ENCODE measurements at places on chromosomes 3 and 15. TPM values are rescaled to one million over a fixed set of nuclear protein-coding genes. Genes with fewer than 3 reads are reported as not detected.

- no peak for DNase-seq
These were observed 139.6 kb downstream of the RBPMS2 start for GRCh38 chr15:64635499-64636495.

GRCh38 chr15:22968366-22968765 lies 11.8 kb downstream of the CYFIP1 start:
- no peak for DNase-seq

HDC gene
- polyA plus RNA-seq, result 0.48 TPM

- DNase-seq, result no peak
These were observed 376.5 kb downstream of the MECOM start for GRCh38 chr3:169286992-169287391.

- DNase-seq, result no peak
These were observed 32.5 kb downstream of the WNT5A start for GRCh38 chr3:55454611-55455010.

GRCh38 chr3:12708584-12709192 lies 44.8 kb upstream of the RAF1 start:
- no peak for DNase-seq

- DNase-seq, result no peak
These were observed 66.3 kb downstream of the STRIT1 start for GRCh38 chr3:155227141-155227540.

- no peak for DNase-seq
These were observed 40.5 kb downstream of the NGRN start for GRCh38 chr15:90305932-90306331.

- no peak for DNase-seq
These were observed 32.4 kb upstream of the SAMMSON start for GRCh38 chr3:69967156-69967555.

- no peak for DNase-seq
These were observed 186.7 kb downstream of the UACA start for GRCh38 chr15:70576696-70577095.

THAP10 gene
- 11.3 TPM for polyA plus RNA-seq

GRCh38 chr3:42402394-42403096 lies 7.9 kb downstream of the LYZL4 start:
- no peak for DNase-seq

DPPA2 gene
- polyA plus RNA-seq, result 0.89 TPM

DNA sequence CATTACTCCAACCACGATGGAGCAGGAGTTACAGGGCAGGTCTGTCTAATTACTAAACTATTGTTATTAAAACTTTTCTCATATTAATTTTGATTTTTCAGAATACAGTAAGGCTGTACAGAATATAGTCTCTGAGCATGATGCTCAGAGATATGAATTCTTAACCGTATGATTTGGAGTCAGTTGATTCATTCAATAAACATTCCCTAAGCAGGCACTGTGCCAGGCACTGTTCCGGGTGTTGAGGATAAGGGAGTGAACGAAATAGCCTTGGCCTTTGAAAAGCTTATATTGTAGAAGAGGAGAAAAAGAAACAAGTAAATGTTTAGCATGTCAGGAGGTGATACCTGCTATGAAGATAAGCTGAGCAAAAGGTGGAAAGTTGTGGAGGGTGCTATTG lies 187.3 kb downstream of the KCNAB1 start:
- no peak for DNase-seq

ZBTB47 gene
- 15.4 TPM for polyA plus RNA-seq

LINS1 gene
- 26.0 TPM for polyA plus RNA-seq

- no peak for DNase-seq
These were observed 40.4 kb downstream of the LYSMD4 start for GRCh38 chr15:99692825-99693224.

TMCO5A gene
- polyA plus RNA-seq, result not detected

DNA sequence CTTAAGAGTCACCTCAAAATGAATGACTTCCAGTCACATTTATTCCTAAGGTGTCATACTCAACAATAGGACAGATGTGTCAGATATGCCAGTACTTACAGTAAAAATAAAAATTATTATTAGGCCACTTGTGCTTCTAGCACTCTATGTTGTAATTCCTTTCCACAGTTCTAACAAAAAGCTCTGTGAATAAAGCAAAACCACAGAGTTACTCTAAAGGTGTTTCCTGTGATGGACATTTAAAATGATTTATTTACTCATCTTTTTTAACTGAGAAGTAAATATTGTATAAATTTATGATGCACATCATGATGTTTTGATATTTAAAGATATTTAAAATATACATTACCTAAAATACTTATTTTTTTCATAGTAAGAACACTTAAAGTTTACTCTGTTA lies 13.9 kb upstream of the GOLGA8B start:
- DNase-seq, result no peak

MUC20 gene
- polyA plus RNA-seq, result 31.5 TPM

- DNase-seq, result no peak
These were observed 67.7 kb upstream of the PLXND1 start for GRCh38 chr3:129673897-129674797.

DNA sequence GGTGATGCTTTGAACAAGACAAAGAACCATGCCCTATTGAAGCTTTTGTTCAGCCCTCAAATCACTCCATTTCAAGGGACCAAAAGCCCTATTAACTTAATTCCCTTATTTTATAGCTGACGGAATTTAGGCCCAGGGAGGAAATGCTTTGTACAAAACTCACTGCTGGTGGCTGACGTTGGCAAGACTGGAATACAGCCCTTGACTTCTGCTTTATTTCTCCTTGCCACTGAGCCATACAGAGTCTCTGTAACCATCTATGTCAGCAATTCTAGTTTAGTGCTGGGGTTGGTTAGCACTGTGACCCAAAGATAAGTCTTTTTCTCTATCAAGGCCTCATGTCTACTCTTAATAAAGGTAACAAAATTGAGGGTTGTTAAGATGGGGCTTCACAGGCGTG lies 316.1 kb upstream of the TPRG1 start:
- DNase-seq, result no peak

GRCh38 chr3:122255757-122256439 lies 69.2 kb upstream of the CSTA start:
- DNase-seq, result no peak

DNA sequence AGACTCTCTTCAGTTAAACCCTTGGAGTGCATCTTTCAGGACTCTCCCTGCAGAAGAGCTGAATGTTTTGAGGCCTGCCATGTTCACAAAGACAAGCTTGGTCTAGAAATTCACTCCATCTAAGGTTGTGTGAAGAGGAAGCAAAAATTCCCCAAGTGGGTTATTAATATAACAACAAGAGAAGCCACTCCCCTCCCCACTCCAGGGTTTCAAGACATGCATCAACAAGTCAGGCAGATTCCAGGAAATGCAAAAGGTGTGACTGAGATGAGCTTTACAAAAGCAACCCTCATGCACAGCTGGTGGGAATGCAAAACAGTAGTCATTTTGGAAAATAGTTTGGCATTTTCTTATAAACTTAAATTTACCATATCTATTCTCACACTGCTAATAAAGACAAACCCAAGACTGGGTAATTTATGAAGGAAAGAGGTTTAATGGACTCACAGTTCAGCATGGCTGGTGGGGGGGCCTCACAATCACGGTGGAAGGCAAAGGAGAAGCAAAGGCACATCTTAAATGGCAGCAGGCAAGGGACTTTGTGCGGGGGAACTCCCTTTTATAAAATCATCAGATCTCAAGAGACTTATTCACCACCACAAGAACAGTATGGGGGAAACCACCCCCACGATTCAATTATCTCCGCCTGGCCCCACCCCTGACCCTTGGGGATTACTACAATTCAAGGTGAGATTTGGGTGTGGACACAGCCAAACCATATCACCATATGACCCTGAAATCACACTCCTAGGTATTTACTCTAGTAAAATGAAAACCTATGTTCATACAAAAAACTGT lies 31.3 kb downstream of the TARS3 start:
- no peak for DNase-seq

GRCh38 chr3:179486806-179487205 lies 35.5 kb upstream of the GNB4 start:
- no peak for DNase-seq

C3orf49 gene
- polyA plus RNA-seq, result 0.67 TPM

KNG1 gene
- polyA plus RNA-seq, result 150 TPM

DNA sequence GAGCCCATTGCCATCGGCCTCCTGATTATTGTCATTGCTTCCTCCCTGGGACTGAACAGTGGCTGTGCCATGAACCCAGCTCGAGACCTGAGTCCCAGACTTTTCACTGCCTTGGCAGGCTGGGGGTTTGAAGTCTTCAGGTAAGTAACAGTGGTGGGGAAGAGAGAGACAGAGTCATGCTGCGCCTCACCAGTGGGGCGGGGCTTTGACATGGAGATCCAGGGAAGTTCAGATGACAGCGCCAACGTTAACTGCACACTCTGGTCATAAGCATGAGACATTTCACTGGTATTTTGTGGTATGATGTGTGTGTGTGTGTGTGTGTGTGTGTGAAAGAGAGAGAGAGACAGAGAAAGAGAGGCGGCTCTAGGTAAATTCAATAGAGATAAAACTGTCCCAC lies 41.0 kb downstream of the AQP9 start:
- DNase-seq, result no peak

- DNase-seq, result no peak
These were observed 58.7 kb downstream of the RPN1 start for GRCh38 chr3:128591738-128592426.
